Activated gamma-delta T cell (primary cell): ENCODE measurements at places on chromosomes 12 and 14.

DNA sequence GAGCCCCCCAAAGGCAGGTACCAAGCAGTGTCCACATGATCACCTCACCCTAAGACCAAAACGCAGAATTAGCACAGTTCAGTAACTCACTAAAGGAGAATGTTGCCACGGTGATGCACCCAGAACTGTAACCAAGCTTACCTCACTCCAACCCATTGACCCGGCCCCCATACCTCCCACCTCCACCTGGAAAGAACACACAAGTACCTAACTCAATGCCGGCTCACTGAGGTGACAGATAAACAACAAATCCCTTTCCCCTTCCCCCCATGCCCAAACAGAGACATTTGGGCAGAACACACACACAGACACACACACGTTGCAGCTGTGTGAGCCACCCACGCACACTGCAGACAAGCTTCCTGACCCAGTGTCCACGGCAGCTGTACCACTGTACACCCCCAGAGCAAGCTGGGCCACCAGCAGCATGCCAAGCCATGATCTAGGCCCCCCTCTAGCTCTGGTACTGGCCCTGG is 1.3 kb downstream of the RAPGEF3 start:
- no peak for DNase-seq

DNA sequence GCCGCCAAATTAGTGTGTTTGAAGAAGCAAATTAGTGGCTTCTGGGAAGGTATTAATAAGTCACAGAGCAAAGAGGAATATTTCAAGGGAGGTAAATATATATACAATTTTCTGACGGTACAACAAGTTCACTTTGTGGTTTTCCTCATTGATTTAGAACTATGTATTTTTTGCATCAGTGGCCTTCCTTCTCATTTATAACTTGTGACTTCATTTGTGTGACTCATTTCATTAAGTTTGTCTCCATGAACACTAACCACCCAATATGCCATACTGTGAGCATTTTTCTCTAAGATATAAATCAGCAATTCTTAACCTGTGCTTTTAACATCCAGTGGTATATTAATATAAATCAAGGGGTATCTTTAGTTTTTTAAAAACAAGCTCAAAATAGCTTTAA is 29.3 kb upstream of the ARHGAP5 start:
- DNase-seq, result no peak

DNA sequence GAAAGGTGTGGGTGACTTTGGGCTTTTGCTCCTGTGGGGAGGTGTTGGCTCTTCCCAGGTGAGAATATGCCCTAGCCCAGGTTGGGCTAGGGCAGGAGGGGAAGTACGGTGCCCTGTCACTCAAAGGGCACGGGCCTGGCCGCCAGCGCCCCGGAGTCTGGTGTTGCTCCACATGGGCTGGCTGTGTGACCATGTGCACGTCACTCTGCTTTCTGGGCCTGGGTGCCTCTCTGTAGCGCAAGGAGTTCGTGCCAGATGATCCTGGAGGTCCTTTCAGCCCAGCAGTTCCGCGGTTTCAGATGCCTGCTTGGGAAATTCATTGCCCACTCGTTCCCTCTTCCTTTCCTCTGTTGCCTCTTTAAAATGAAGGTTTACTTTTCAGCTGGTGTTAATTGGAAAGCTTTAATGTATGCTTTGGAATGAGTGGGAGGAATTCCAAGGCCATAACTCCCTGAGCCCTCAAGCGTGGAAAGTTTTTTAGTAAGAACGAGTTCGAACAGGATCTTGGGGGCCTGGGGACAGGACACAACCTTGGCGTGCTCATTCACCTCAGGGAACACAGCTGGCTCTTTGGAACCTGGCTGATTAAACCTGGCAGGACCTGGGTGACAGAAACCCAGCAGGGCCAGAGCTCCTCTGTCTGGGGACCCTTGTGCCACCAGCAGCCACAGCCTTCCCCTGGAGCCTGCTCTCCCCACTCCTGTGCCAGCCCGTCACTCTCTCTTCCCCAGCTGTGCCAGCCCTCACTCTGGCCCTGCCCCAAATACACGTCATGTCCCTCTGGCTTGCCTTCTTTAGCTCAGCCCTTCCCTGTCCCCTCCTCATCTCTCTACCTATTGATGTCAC is 42.8 kb downstream of the TSPAN9 start:
- no peak for DNase-seq

- DNase-seq, result no peak
These were observed 142.9 kb upstream of the KITLG start for GRCh38 chr12:88723219-88723618.

DNA sequence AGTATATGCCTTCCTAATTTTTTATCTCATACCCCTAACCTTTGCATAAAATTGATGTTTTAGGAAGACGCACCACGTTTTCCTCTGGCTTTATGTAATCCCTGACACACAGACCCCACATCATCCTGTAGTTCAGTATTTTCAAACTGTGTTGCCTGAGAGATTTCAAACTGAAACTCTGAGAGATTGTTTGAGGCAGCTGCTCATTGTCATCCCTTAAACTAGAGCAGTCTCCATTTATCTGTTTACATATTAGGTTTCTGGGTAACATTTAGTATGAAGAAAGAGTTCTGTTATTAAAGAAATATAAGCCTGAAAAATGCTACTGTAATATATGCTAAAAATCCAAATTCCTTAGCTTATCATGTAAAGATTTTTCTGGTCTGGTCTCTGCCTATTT is 24.3 kb downstream of the MNAT1 start:
- DNase-seq, result no peak

DNA sequence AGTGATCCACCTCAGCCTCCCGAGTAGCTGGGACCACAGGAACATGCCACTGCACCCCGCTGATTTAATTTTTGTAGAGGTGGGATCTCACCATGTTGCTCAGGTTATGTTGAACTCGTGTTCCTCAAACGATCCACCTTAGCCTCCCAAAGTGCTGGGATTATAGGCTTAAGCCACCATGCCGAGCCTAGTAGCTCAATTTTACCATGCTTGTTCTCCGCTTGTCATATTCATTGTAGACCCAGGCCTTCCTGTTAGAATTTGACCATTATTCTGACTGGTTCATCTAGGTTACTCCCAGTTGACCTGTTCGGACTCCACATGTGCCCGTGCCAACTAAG is 24.7 kb downstream of the TMBIM6 start:
- DNase-seq, result no peak

- no peak for DNase-seq
These were observed 731.2 kb downstream of the RERGL start for GRCh38 chr12:17358835-17359234.

GRCh38 chr14:90698379-90698869 is 117.8 kb downstream of the TTC7B start:
- no peak for DNase-seq

DNA sequence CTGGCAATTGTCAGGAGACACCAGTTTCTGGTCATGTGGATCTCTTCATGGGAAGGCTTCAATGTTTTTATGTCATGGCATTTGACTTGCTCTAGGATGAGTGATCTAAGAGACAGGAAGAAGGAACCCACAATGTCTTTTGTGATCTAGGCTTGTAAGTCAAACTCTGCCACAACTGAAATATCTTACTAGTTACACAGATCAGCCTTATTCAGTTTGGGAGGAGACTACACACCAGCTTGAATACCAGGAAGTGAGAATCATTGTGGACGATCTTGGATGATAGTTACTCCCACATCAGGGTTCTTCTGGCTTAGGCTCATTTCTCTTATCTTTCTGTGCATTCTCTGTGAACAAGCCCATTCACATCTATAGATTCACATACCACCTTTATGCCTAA is 236.2 kb upstream of the FBXO33 start:
- no peak for DNase-seq

- DNase-seq, result no peak
These were observed 169.2 kb downstream of the PIK3C2G start for GRCh38 chr12:18430425-18431048.

DNA sequence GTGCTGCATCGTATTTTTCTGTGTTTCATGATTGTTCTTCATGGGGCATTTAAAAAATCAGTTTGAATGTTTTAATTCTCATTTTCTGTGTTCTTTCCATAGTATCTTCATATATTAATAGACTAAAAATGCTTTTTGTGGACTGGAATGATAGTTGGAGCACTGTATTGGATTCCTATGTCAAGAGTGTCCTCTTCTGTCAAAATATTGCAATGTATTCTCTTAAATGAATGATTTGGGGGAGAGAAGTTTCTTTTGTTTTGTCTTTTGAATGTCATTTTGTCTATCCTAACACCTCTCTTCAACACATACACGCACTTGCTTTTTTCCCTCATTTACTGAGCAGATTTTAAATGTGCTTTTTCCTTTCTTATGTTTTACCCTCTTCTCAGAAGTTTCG is 4.7 kb upstream of the EIF2S3B start:
- no peak for DNase-seq

- no peak for DNase-seq
These were observed 69.7 kb upstream of the DHRS4 start for GRCh38 chr14:23883684-23884540.
